ENCODE measurements at places on chromosomes 5 and 9.
A peak's percentile ranks its signal among the peaks of the same experiment; 100 is the strongest.

DNA sequence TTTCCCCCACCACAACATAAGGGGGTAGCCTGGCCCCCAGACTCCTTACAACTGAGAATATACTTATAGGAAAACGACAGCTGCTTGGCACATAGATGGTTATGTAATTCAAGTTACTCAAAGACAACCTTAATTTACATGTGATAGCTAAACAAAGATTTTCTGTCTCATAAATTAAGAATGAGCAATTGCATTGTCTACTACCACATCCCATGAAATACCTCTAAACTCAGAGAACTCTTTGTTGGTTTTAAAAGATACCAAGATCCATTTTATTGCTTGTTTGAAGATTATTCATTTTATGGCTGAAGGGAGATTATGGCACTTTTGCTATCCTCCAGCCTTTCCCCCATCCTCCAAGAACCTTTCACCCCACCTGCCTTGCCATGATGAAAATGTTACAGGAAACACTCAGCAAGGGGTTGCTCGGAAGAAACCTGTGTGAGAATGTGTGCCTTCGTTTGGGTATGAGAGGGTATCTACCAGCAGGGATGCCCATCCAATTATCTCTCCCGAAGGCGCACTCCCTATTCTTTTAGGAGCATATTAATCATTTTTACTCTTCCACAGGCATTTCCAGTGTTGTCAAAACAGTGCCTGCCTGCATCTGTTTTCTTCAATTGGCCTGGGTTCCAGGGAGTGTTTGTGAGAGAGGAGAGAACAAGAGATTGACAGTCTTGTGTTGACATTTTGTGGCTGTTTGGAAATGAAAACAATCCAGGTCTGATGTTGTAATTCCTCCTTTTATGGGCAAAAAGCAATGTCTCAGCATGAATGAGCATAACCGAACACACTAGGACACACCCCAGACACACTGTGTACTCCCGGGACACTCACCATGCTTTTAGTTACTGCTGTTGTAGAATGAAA lies 208.0 kb upstream of the ANKRD55 start:
- DNase-seq = peak; percentile 12

GRCh38 chr5:159386028-159386711 lies 55.9 kb upstream of the IL12B start:
- DNase-seq = no peak

DNA sequence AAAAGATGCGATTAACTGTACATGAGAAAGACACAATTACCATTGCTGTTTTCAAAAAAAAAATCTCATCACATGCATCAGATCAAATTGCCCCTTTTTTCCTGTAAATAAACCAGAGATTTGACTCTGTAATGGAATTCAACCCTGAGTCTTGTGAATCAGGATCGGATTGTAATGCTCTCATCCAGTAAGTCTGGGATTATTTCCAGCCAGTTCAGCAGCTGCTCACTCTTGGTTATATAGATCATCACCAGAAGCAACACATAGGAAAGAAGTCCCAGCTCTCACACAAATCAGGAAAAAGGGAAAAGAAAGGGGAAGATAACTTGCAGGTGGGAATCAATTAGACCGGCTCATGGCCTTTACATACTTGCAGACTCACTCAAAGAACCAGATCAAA lies 97.8 kb upstream of the SPOCK1 start:
- DNase-seq = no peak

GRCh38 chr5:14184082-14184481 lies 40.9 kb downstream of the TRIO start:
- DNase-seq = no peak

DNA sequence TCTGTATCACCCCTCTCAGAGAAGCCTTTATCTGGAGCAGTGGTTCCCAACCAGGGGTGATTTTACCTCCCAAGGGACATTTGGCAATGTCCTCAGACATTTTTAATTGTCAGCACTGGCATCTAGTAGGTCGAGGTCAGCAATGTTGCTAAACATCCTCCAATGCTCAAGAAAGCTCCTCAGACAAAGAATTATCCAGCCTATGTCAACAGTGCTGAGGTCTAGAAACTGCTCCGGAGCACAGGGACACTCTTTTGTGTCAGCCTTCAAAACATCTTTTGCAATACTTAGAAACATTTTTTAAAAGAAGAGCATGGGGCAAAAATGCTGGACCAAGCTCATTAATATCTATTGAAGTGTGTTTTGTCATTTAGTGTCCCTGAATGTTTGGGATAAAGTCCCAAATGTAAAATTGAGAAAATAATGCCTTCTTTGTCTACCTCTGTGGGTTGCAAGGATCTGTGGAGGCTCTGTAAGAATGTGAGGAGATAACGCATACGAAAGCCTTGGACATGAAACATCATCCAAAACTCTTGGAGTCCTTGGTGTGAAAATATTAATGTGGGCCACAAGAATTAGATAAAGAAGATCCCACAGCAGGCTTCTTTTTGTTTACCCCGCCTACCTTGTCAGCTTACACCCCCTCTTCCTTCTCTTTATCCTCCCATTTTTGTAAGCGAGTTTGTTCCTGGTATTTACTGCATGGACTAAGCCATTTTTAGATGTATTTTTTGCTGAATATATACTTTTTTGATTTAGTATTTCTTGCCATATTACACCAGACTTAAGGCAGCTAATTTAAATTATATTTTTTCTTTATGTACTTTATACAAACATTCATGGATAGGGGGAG lies 193.5 kb downstream of the CD180 start:
- no peak for DNase-seq

DNA sequence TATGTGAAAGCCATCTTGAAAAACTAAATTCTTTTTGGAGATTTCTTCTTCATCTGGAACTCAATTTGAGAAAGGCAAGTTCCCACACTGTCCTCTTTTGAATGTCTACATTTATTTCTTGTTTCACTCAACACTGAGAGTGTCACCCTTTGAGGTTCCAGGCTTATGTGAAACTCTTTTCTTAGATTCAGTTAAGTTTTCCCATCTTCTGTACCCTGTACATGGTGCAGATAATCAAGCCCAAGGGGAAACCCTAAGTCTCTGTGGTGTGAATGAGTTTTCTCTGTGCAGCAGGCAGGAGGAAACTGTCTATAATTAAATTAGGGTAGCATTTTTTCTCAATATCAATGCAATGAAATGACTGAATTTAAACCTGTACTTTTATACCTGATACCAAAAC lies 72.3 kb upstream of the PRLR start:
- no peak for DNase-seq

GRCh38 chr5:32511776-32512374 lies 67.3 kb upstream of the ZFR start:
- DNase-seq = no peak

DNA sequence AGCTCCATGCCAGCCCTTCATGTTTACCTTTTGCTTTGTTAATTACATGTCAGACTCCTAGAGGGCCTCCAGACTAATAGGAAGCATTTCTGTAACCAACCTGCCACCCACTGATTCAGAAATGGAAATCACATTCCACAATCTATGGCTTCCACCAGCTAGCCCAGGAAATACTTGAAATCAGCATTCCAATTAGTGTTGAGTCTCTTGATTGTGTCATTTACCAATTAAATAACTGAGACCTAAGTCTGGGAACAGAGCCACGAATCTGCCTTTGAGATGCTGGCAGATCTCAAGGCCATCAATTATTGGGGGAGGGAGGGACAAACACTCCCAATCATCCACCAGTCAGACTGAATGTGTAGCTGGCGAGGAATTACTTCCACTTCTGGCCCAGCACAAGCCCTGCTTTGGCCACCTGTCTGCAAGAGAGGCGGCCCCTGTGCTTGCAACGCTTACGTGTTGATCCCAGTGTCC lies 27.4 kb upstream of the SAP30L start:
- DNase-seq = no peak

GRCh38 chr5:75496026-75496425 lies 15.4 kb downstream of the CERT1 start:
- no peak for DNase-seq

DNA sequence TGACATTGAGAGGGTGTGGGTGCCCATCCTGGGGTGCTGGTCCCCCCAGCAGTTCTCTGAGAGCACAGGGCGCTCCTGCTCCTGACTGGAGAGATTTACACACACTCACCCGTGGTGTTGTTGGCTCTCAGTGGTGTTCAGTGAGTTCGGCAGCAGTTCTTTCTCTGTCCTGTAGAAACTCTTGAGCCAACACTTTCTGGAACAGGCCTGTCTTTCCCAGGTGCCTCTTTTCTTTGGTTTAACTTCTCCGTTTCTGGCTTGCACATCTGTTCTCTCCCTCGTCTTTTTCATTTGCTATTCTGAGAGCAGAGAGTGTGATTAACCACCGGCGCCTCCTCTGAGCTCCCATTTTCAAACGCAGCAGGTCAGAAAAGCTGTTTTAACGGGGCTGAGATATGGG lies 284.5 kb downstream of the IRX2 start:
- DNase-seq = no peak

- DNase-seq = no peak
Observed at GRCh38 chr9:75132244-75132643, 43.9 kb downstream of the OSTF1 start.

GRCh38 chr9:95642189-95642588 lies 125.4 kb upstream of the PTCH1 start:
- DNase-seq = no peak

GRCh38 chr5:50576686-50577256 lies 89.7 kb upstream of the PARP8 start:
- no peak for DNase-seq

DNA sequence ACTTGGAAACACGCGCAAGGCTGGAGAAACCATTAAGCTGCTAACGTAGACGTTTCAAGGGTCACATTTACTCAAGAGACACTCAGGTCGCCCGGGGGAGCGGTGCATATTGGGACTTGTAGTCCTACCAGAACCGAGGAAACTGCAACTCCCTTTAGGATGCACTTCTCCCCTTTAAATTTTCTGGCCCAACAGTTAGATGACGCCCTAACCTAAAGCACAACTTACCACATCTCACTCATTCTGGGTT lies 384 bp upstream of the DMXL1 start:
- peak; percentile 16 for DNase-seq

DNA sequence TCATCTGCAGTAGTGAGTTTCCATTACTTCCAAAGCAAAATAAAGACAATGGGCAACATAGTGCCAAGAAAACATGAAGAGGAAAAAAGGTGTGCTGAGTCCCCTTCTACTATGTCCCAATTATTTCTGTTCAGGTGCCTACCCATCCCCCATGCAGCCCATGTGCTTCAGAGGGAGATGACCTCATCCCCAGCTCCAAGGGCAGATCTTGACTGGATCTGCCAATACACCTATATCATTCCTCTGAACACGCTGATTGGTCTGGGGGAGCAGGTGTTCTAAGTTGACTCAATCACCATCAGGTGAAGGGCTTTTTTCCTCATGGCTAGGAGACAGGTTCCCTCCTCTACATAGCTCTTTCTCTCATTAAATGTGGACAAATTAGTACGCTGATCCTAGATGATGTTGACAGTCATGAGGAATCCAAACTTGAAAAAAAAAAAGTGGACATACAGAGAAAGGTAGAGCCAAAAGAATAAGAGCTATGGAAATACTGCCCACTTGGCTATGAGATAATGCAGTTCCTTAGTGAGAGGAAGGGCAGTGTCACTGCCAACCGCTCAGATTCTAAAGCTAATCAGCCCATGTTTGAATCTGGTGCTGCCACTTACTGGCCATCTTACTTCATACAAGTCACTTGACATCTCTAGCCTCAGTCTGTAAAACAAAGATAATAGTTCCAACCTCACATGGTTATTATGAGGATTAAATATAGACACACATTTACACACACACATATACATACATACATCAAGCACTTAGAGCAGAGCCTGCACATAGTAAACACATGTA lies 23.1 kb downstream of the PRELID2 start:
- DNase-seq = no peak

DNA sequence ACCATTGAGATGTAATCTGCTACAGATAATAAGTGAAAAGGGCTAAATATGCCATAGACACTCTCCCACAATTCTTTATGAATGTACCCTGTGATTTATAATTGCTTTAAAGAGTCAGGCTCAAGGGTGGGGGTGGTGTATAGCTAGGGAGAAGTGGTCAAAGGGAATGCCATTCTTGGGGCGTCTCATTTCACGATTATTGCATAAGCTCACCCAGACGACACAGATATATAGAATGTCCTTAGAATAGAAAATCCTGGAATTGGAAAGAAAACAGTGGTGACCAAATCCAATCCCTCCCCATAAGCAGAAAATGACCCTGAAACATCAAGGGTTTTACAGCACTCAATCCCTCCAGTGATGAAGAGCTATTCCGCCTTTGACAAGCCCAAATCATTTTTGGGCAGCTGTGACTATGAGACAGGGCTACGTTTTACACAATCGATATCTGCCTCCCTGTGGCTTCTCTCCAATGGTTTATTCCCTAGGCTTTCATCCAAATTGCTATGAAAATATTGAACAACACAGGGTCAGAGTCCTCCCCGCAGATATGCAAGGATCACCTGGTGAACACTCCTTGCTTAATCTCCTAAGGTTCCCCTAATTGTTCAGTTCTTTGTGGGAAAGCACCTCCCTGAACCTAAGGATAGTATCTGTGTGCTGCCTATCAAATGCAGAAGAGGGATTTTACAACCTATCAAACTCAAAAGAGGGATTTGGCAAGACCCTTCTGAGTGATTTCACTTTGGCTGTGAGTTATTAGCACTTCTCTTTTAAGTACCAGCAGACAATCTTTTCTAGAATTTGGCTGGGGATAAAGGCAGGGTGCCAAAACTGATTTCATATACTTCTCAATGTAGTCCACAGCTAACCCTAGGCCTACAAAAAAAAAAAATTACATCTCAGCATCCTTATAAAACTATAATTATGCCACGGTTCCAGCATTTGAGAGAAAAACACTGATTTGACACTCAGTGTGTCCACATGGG lies 144.9 kb upstream of the CDH6 start:
- no peak for DNase-seq

Data from HuH-7.5 (cell line).